ENCODE measurements at places on chromosomes 7 and 10.

- no peak for DNase-seq
Observed at GRCh38 chr7:12244129-12244528, 33.0 kb downstream of the TMEM106B start.

- DNase-seq: no peak
Observed at GRCh38 chr10:73734028-73734720, 10.0 kb upstream of the SEC24C start.

DNA sequence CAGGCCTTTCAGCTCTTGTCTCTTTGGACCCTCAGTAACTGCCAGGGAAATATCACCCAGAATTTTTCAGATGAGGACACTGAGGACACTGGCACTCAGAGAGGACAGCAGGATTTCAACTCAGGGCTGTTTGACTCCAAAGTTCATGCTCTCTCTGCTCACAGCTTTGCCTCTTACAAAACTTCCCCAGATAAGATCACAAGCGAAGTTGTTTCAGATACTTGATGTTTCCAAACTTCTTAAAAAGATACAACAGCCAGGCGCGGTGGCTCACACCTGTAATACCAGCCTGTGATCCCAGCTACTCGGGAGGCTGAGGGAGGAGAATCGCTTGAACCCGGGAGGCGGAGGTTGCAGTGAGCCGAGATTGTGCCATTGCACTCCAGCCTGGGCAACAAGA is 32.4 kb upstream of the ZRANB1 start:
- DNase-seq: no peak

DNA sequence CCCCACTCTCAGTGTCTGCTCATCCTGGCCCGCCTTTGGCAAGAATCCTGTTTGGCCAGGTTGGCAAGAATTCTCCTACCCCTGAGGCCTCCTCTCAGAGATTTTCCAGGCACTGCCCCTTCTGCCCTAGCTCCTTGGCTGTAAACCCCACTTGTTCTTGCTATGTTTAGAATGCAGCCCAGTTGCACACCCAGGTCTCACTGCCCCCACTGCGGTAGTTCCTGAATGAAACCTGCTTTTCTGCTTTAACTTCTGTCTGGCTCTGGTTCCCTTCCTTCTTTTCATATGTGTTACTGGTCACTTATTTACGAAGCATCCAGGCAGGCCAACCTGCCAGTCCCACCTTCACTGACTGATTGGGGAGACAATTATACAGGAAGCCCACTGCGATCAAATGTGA is 576.9 kb downstream of the GLRX3 start:
- no peak for DNase-seq

- DNase-seq: no peak
Observed at GRCh38 chr10:89829887-89830269, 128.5 kb downstream of the KIF20B start.

DNA sequence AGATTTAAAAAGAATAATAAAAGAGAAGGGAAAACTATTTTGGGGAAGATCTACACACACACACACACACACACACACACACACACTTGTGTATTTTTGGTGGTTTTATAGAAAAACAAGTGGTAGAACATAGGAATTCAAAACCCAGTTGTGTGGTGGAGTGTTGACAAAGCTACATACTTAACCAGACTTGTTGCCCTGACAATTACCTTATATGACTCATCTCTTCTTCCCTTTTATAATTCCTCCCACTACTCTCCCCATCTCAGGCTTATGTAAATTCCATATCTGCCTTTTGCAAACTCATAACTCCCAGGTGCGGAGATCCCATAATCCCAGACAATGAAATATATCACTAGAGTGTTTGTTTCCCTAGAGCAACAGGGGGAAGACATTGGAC is 873.7 kb downstream of the NXPH1 start:
- DNase-seq: no peak

- no peak for DNase-seq
Observed at GRCh38 chr7:152313217-152313616, 122.6 kb downstream of the KMT2C start.

DNA sequence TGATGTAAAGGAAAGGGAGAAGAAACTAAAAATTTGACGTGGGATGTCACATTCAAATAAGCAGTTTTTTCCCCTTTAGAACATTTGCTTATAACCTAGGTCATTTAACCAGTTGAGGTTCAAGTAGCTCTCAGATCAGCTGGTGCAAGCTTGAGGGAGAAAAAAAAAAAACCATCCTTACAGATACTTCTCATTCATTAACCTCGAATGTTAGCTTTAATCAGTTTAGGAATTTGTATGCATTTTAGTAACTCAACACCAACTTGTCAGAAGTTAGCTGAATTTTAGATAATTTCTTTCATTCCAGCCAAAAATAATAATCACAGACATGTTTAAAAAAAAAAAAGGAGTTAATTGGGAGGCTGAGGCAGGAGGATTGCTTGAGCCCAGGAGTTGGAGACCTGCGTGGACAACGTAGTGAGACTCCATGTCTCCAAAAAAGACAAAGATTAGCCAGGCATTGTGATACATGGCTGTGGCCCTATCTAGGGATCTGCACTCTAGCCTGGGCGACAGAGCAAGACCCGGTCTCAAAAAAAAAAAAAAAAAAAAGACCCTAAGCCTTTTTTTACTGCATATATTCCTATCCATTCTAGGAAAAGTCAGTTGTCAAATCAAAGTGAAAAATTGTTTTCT is 46.2 kb downstream of the BMPR1A start:
- DNase-seq: no peak

- DNase-seq: no peak
Observed at GRCh38 chr10:129971381-129972144, 7.5 kb upstream of the EBF3 start.

- no peak for DNase-seq
Observed at GRCh38 chr7:99772565-99772964, 11.4 kb downstream of the CYP3A4 start.

- DNase-seq: no peak
Observed at GRCh38 chr7:100679927-100680575, 6.5 kb downstream of the GNB2 start.

GRCh38 chr7:132941905-132942304 is 140.0 kb downstream of the CHCHD3 start:
- DNase-seq: no peak

- DNase-seq: no peak
Observed at GRCh38 chr10:69179089-69179742, 818 bp upstream of the SUPV3L1 start.

- DNase-seq: no peak
Observed at GRCh38 chr10:118595064-118595420, 406 bp downstream of the PRLHR start.

DNA sequence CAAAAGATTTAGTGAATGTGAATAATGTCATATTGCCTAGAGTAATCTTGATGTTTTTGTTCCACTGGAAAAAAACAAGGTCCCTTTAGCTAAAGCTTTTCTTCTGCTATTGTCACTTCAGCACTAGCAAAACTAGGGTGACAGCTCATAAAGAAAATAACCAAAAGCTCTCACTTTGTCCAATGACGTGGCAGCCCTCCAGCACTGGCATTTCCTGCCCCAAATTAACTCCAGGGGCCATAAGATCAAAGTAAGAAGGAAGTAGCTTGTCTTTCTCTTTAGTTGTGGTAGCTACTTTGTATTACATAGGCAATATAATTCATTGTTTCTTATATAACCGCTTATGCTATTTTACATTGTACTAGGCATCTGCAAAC is 47.3 kb downstream of the LRRN3 start:
- DNase-seq: no peak

DNA sequence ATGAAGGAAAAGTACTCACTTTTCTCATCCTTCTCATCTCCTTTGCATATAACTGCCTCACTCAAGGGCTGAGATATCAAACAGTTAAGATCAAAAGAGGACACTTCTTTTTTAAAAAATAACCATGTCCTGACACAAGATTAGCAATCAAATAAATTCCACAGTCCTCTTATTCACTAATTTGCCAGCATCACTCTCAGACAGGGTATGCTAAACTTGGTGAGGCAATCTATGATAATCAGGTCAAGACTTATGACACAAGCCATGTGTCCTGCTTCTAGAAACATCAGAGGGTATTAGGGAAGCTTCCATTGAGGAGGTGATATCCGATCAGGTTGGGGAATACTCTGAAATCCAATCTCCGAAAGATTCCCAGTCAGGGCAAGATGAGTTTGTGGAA is 10.4 kb downstream of the PANK1 start:
- DNase-seq: no peak

DNA sequence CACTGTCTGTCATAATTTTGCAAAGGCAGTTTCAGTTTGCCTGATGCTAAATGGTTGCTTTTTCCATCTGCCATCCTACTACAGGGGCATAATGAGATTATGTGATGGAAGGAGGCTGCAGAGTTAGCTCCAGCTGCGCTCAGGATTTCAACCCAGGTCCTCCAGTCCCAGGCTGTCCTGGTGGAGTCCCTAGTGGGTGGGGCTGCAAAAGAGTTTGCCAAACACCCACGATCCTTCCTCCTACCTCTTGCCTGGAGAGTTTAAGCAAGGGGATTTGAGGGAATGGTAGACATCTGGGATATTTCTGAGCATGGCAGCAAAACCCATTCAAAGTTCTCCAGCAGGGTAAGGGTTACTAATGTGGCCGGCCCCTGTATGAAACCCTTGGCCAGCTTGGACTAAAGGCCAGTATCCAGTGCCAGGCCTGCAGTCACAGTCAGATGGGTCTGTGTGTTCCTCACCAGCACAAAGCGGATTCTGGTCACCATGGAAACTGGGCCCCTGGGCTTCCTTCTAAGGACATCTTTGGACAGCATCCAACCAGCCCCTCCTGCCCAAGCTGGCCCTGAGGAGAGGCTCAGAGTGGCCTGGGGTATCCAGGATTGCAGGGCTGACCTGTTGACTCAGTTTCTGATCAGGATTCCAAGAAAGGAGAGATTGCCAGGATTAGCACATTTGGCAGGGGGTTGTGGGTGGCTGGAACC is 42.7 kb upstream of the CHST3 start:
- DNase-seq: no peak

DNA sequence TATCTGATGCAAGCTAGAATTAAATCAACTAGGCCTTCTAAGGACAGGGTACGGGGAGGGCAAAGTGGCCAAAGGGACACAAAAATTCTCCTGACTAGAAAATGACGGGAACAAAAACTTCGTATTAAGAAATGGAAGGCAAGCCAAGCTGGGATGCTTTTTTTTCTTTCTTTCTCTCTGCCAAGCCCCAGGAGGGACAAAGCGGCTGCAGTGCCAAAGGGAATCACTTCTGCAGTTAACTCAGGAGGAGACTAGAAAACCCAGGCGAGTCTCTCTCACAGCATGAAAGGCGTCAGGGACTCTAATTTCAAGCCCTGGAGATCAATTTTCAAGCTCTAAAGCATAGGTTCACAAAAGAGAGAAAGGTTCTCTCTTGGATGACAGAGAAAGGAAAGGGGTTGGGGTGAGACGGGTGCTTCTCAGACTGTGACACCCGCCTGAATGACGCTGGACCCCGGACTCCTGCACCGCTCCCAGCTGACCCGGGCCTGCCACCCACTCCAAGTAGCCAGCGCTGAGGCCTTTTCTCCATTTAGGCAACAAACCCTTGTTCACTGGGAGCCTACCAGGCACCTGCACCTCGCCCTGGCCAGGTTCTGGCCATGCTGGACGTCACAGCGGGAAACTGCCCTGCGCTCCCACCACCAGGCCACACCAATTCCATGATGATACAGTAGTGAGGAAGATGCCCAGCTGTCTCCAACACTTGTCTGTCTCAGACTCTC is 56.5 kb downstream of the KIAA1549 start:
- DNase-seq: no peak

DNA sequence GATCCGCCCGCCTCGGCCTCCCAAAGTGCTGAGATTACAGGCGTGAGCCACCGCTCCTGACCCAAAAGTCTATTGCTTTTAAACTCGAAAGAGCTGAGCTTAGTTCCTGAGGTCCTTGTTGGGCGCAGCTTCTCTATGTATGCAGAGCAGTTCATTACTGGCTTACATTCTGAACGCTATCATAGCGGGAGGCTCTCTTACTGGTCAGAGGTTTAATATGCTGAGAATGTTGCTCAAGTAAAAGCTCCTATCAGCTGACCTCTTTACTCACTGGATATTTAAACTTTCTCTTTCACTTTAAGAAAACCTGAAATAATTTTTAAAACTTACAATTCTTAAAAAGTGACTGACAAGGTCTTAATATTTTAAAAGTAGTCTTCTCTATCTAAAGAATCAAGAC is 160.8 kb upstream of the WNT16 start:
- DNase-seq: no peak

GRCh38 chr7:143320620-143321019 is 4.7 kb downstream of the CLCN1 start:
- DNase-seq: no peak

- DNase-seq: no peak
Observed at GRCh38 chr10:78319841-78320240, 286.2 kb downstream of the RPS24 start.

DNA sequence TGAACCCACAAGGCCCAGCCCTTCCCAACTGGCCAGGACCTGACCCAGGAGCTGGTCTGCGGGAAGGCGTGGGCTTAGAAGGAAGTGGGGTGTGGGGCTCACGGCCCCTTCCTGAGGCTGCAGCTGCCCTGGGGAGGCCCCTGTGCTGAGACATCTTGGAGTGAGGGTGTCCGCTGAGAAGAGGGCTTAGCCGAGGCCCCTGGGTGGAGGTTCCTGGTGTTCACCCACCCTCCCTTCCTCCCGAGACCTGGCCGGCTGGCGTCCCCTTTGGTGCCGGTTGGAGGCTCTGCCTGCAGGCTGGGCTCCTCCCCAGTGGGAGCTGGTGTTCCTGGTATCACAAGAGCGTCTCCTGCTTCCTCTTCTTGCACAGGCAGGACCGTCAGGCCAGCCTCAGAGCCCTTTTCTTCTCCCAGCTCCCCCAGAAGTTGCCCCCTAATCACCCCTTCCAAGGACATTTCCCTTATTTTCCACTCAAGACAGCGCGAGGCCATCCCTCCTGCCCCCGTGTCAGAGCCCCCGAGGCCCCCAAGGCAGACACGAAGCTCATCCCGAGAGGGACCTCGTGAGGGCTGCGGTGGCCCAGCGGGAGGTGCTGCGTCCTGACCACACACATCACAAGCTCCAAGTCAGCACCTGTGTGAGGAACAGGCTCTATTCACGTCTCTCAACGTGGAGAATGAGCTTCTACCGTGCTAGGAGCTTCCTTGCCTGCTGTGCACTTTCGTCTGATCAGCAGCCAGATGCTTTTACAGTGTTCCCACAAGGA is 25.1 kb upstream of the FAM20C start:
- DNase-seq: no peak

DNA sequence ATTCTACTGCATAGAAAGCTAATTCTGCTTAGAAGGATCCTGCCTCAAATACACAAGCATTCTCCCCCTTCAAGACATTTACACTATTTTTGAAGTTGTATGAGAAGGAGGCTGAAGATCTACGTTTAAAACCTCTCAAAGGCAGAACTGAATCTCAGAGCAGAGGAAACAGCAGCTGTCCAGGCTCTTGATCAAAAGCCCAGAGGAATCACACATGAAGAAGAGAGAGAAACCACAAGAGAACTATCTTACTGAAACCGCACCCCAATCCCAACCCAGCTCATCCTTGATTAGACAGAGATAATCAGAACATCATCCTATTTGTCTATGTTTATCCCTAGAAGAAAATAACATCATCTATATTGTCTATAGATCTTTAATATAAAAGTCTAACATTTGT is 2.2 kb upstream of the DNAJC1 start:
- no peak for DNase-seq
